Stimulated activated CD8-positive, alpha-beta memory T cell treated with anti-CD3 and anti-CD28 coated beads, Interleukin-12 subunit alpha, Interleukin-12 subunit beta, amount 100 ng/mL, for 4 hours (primary cell): ENCODE measurements at places on chromosomes 13 and 19.

DNA sequence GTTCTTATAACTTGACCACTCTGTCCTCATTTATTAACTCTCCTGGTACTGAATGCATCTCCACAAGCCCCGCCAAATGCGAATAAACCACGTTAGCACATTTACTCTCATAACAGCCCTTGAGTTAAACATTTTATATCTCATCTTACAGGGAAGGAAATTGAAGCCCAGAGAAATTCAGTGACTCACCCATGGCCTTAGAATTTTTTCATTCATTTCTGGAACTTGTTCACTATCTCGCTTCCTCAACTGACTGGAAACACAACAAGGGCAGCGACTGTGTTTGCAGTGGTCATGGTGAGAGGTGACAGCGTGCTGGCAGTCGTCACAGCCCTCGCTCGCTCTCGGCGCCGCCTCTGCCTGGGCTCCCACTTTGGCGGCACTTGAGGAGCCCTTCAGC, 39.5 kb downstream of the SERP2 start:
- DNase-seq: no peak

GRCh38 chr13:70338609-70339008, 230.4 kb upstream of the KLHL1 start:
- DNase-seq: no peak

DNA sequence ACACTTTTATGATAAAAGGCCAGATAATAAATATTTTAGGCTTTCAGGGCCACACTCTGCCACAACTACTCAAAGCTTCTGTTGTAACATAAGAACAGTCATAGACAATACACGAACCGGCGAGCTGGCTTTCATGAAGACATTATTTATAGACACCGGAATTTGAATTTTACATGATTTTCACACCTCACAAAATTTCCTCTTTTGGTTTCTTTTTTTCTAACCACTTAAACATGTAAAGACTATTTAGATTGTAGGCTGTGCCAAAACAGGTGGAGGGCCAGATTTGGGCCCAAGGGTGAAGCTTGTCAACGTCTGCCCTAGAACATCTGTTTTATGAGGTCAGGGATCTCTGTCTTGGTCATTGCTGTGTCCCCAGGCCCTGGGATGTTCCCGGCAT, 29.7 kb upstream of the FXYD3 start:
- DNase-seq: no peak

DNA sequence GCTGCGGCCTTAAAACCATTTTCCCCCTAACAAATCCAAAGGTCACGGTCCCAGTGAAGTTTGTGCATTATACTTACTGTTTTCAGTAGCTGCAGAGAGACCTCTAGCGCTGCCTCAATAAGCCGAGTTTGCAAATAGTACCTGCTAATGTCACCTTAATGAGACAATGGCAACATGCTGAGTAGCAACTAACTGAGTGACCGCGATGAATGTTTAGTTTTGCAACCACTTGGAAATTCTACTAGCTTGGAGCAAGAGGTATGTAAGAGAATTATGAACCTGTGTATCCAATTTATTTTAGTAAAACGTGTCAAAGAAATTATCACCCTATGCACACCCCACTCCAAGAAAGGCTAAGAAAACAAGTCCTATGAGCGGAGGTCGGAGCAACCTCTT, 1.2 kb downstream of the KPNA3 start:
- DNase-seq: no peak

DNA sequence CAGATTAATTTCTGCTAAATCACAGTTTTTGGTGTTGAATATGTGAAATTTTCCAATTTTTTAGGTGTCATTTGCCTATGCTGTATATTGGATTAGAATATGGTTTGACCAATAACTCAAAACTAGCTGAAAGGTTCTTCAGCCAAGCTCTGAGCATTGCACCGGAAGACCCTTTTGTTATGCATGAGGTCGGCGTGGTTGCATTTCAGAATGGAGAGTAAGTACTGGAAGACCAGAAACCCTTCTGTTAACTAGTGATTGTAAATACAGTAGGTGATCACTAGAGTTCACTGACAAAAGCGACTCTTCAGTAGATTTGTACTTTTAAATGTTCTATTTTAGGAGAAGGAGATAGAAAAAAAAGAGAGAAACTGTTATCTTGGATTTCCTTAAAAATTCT, 22.3 kb downstream of the CDC16 start:
- no peak for DNase-seq

DNA sequence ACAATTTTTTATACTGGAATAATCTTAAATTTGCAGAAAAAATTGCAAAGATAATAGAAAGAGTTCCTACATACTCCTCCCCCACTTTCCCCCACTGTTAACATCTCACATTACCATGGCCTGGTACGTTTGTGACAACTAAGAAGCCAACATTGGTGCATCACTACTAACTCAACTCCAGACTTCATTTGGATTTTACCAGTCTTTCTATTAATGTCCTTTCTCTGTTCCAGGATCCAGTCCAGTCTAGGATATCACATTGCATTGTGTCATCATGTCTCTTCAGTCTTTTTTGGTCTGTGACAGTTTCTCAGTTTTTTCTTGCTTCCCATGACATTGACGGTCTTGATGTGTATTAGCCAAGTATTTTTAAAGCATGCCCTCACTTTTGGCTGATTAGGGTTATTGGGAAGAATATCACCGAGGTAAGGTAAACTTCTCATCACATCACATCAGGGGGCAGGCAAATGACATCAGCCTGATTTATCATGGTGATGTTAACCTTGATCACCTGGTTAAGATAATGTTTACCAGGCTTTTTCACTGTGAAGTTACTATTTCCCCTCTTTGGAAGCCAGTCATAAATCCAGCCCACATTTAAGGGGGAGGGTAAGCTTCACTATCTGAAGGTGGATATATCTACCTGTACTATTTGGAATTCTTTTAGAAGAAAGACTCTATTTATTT, 322.1 kb downstream of the ENOX1 start:
- no peak for DNase-seq

GRCh38 chr19:38049105-38049649, 142.2 kb downstream of the SIPA1L3 start:
- peak; percentile 23 for DNase-seq

- DNase-seq: no peak
Measured at GRCh38 chr13:79525064-79525857, 44.3 kb downstream of the NDFIP2 start.
